ENCODE measurements at places on chromosomes 12 and 14.

GRCh38 chr12:64782191-64782876 is 23.1 kb upstream of the GNS start:
- DNase-seq = no peak

- DNase-seq = no peak
These were observed 462 bp downstream of the SRP54 start for GRCh38 chr14:34983148-34983760.

DNA sequence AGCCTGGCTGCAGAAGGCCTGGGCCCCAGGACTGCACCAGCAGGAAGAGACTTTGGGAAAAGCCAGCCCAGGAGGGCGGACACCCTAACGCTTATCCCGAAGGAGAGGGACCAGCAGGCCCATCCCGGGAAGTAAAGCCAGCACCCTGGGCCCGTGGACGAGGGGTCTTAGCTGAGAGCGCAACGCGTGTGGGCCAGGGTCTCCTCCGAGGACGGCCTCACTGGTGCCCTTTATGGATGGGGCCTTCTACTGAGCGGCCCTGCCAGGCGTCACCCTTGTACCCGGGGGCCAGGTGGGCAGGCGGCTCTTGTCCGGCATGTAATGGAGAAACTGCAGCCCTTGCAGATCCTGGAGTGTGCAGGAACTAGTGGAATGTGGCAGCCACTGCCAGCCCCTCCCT is 14.1 kb downstream of the TEDC1 start:
- DNase-seq = no peak

GRCh38 chr12:111105294-111105693 is 184.9 kb upstream of the MYL2 start:
- no peak for DNase-seq

- no peak for DNase-seq
These were observed 46.8 kb downstream of the LRIG3 start for GRCh38 chr12:58873496-58873895.

- DNase-seq = no peak
These were observed 40.3 kb downstream of the IFNG start for GRCh38 chr12:68119250-68119649.

DNA sequence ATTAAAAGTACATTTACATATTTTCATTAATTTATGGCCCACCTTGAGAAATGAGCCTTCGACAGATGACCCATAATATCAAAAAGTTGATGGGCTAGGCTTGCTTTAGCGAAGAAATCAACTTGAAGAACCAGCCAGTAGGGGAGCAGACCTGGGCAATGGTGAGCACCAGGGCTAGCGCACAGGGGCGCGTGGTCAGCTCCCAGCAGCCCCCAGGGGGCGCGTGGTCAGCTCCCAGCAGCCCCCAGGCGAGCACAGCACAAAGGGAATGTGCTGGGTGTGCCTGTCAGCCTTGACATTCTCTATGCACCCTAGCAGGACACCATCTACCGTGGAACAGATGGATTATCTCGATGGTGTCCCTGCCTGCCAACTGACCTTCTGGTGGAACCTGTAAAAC is 15.3 kb upstream of the SOX5 start:
- DNase-seq = no peak

- no peak for DNase-seq
These were observed 10.3 kb downstream of the DAO start for GRCh38 chr12:108890208-108890607.

- DNase-seq = no peak
These were observed 17.3 kb upstream of the RFLNA start for GRCh38 chr12:124277394-124278241.

DNA sequence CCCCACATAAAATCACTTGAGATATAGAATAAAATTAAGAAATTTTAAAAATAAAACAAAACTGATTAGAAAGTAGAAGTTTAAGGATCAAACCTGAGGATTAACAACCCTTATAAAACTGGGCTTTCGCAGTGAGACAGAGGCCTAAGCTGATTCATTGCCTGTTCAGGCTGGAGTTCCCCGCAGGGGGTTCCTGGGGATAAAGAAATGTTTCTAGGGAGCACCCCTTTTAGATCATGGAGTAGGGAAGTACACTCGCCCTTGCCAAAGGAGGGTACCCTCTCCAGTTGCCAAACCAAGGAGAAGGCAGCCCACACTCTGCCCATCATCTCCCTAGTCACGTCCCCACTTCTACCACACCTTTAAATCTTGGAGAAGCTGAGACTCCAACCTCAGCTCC is 6.8 kb downstream of the GLIPR1 start:
- no peak for DNase-seq

DNA sequence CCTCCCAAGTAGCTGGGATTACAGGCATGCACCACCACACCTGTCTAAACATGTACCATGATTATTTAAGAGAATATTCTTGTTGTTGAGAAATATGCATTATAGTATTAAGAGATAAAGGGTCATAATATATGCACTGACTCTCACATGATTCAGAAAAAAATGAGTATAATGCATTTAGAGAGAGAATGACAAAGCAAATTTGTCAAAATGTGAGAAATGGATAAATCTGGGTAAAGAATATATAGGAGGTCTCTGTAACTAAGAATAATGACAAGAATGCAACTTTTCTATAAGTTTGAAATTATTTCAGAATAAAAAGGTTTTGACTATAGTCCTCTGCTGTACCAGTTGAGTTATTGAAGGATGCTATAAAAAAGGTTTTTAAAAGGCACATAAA is 28.1 kb upstream of the ZNF740 start:
- no peak for DNase-seq

GRCh38 chr14:65639216-65639615 is 226.7 kb downstream of the FUT8 start:
- DNase-seq = no peak

DNA sequence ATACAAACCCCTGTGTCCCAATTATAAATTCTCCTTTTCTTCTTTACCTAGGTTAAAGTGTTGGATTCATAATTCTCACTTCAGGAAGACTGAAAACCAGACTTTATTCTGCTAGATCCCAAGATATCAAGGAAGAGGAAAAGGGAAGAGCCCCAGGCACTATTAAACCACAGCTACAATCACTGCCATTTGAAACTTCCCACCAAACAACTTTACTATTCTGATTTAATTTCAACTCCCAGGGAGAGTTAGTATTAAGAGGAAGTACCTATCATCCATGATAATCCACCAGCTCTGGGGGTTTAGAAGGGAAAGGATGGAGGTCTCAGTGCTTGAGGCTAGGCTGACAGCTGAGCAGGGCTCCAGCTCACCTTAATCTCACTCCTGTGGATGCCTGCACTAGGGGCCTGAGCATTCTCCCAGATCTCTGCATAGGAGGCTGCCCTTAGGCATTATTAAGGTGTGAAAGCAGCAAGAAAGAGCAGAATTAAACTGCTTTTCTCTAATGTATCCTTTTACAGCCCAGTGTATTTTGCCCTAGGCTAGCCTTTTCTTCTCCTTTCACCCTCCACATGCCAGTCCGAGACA is 52.9 kb downstream of the MYF5 start:
- no peak for DNase-seq

GRCh38 chr12:4956054-4956453 is 46.3 kb downstream of the KCNA1 start:
- DNase-seq = no peak

- DNase-seq = no peak
These were observed 54.2 kb upstream of the CERS5 start for GRCh38 chr12:50221228-50222008.

GRCh38 chr14:22613106-22613695 is 15.1 kb downstream of the ABHD4 start:
- DNase-seq = no peak

GRCh38 chr12:124557518-124558223 is 9.7 kb downstream of the NCOR2 start:
- DNase-seq = no peak

DNA sequence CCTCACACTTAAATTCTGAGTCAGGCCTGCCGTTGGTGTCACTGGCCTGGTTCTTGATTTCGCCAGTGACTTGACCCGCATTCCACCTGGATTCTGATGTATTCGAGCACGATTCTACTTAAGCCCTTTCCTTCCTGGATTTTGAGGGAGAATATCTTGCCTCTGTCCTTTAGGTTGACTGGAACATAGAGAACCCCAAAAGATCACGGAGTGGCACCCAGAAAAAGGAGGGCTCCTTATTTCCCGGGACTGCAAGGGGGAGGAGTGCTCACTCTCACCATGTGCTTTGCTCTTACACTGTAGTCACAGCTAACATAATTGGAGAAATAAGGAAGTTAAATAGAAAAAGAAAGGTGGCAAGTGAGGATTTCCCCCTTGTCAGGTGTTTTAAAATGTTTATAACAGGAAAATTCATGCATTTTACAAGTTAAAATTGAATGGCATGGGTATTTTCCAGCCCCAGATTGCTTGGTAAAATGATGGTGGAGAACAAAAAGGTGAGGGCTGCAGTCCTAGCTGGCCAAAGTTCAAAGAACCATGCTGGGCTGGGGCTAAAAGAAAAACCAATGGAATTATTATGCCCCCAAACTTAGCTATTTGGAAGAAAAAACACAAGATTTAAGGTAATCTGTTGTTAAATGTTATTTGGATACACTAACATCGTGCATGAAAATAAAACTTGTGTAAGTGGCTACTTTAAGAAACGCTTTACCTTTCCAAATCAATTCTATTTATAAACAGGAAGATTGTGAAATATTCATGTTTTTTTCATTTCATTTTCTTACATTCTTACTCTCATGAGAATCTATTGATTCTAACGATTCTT is 8.9 kb downstream of the FOXA1 start:
- DNase-seq = no peak

GRCh38 chr12:110688446-110689280 is at the start of gene HVCN1:
HVCN1 (minus strand) TSS chr12:110689115; CDS start chr12:110683245, 5,870 bp downstream.
- no peak for DNase-seq

- no peak for DNase-seq
These were observed 98.3 kb upstream of the HIF1A start for GRCh38 chr14:61596990-61597389.

- DNase-seq = no peak
These were observed 64.0 kb upstream of the ARHGAP5 start for GRCh38 chr14:32013083-32013482.

GRCh38 chr14:54152351-54152750 is 195.7 kb upstream of the BMP4 start:
- DNase-seq = no peak

- DNase-seq = no peak
These were observed 28.0 kb upstream of the ADIPOR2 start for GRCh38 chr12:1662761-1663439.

DNA sequence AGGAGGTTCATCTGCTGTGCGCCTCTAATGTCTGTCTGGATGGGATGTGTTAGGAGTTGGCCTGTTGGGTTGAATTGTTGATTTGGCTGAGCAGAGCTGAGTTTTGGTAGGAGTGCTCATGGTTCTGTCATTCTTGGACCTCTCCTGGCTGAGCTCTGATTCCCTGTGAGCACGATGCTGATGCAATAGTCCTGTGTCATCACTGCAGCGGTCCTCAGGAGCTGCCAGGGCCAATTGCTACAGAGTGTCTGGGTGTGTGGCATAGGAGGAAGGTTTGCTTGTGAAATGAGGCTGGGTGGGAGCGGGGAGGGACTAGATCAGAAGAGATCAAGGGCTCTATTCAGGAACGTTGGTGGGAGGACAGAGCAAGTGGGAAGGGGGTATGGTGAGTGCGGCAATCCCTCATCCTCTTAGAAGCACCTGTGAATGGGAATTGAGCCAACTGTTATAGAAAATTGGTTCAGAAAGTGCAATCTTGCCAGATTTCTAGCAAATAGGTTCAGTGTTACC is 21.2 kb downstream of the PEX5 start:
- DNase-seq = no peak

Data from pulmonary artery endothelial cell (primary cell).